K562 (cell line): ENCODE measurements at places on chromosomes 12 and 14. TPM values are rescaled to one million over a fixed set of nuclear protein-coding genes. Genes with fewer than 3 reads are reported as not detected.
A peak's percentile ranks its signal among the peaks of the same experiment; 100 is the strongest.

DNA sequence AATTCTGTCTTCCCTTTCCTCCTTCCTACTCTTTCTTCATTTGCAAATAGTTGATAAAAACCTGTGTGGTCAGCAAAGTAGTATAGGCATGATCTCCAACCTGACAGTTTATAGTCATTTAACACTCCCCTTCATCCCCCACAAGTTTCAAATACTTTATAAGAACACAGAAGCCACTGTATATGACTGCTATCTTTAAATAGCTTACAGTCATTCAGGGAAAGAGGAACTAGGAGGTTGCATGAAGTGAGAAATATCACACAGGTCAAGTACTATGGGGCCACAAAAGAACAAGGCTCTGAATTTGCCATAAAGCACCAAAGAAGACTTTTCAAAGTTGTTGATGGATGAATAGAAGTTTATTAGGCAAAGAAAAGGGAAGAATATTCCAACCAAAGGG lies 431.3 kb downstream of the NPAS3 start:
- no peaks in the 10 kb centered on the region for H3K36me3 ChIP-seq
- H3K4me1 ChIP-seq: no peaks in the 10 kb centered on the region
- H3K27me3 ChIP-seq: no peaks in the 10 kb centered on the region
- no peak for DNase-seq
- H3K27ac ChIP-seq: no peak overlapping the region

GRCh38 chr12:110869026-110869425 lies 22.2 kb downstream of the CCDC63 start:
- H3K4me3 ChIP-seq: no peak overlapping the region
- no peaks in the 10 kb centered on the region for H3K36me3 ChIP-seq
- H3K4me1 ChIP-seq: no peaks in the 10 kb centered on the region
- peaks cover 10% of the 10 kb centered on the region; the same call in 2 of the 3 replicates for H3K27me3 ChIP-seq
- H3K27ac ChIP-seq: no peak overlapping the region

DNA sequence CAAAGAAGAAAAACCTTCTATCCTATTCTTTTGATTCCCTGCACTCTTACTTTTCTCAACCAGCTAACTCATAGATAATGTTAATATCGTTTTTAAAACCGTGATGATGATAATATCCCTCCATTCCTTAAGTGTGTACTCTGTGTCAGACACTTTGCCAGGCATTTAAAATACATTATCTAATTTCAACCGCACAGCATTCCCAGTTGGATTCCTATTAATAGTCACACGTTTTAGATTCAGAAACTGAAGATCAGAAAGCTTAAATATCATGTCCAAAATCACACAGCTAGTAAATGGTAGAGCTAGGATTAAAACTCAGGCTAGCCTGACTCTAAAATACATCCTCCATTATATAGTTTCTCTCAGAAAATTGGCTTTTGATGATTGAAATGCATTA lies 366.0 kb downstream of the NELL2 start:
- no peaks in the 10 kb centered on the region for H3K4me1 ChIP-seq
- DNase-seq: no peak
- H3K27ac ChIP-seq: no peak overlapping the region
- no peaks in the 10 kb centered on the region for H3K36me3 ChIP-seq
- H3K27me3 ChIP-seq: no peaks in the 10 kb centered on the region

NEMF gene
- 55.9 and 60.0 TPM in 2 replicates for polyA plus RNA-seq

GRCh38 chr12:28079539-28079938 lies 107.0 kb upstream of the PTHLH start:
- H3K4me3 ChIP-seq: no peak overlapping the region
- H3K27me3 ChIP-seq: no peaks in the 10 kb centered on the region
- DNase-seq: no peak
- no peaks in the 10 kb centered on the region for H3K36me3 ChIP-seq
- no peaks in the 10 kb centered on the region for H3K4me1 ChIP-seq

- DNase-seq: no peak
- H3K27ac ChIP-seq: no peak overlapping the region
- H3K4me1 ChIP-seq: no peaks in the 10 kb centered on the region
- peaks cover 96% of the 10 kb centered on the region for H3K36me3 ChIP-seq
Observed at GRCh38 chr12:54459355-54459754, 14.0 kb downstream of the GTSF1 start.

- H3K4me3 ChIP-seq: peak overlapping the region; percentile 64
- H3K4me1 ChIP-seq: peaks cover 9% of the 10 kb centered on the region
- no peaks in the 10 kb centered on the region for H3K27me3 ChIP-seq
- peak; percentile 78 for DNase-seq
Observed at GRCh38 chr14:49863487-49864281, 11.1 kb upstream of the NEMF start.

- no peaks in the 10 kb centered on the region for H3K36me3 ChIP-seq
- H3K4me1 ChIP-seq: 0 out of 3 replicates have a peak, but pooled peaks cover 5% of the 10 kb centered on the region
- no peak overlapping the region for H3K27ac ChIP-seq
- no peak overlapping the region for H3K4me3 ChIP-seq
- no peaks in the 10 kb centered on the region for H3K27me3 ChIP-seq
- no peak for DNase-seq
Observed at GRCh38 chr12:28776913-28777422, 372.1 kb upstream of the FAR2 start.

DNA sequence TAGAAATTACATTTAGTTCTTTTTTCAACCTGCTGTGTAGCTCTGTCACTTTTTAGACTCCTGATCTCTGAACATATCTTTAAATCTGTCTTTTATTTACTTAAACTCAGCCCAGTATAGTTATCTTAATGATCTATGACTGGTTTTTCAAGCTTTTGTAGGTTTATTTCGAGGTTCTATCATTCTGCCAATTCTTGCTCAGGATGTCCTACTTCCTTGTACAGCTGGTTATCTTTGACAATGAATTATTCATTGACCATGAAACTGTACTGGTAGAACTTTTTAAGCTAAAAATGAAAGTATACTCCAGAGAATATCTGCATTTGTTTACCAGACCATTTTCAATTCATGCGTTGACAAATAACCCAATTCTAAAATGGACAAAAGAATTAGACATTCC lies 37.8 kb downstream of the TC2N start:
- H3K4me1 ChIP-seq: no peaks in the 10 kb centered on the region; the same call in 2 of the 3 replicates
- no peaks in the 10 kb centered on the region for H3K36me3 ChIP-seq
- H3K27ac ChIP-seq: no peak overlapping the region
- no peaks in the 10 kb centered on the region for H3K27me3 ChIP-seq
- no peak for DNase-seq
- H3K4me3 ChIP-seq: no peak overlapping the region

CLEC1B gene
- not detected in 2 replicates for polyA plus RNA-seq

- H3K27me3 ChIP-seq: no peaks in the 10 kb centered on the region
- no peak for DNase-seq
- H3K36me3 ChIP-seq: peaks cover 56% of the 10 kb centered on the region; the same call in 2 of the 3 replicates
- no peak overlapping the region for H3K4me3 ChIP-seq
Observed at GRCh38 chr12:113903381-113903863, 62.7 kb downstream of the RBM19 start.

- H3K4me3 ChIP-seq: no peak overlapping the region
- peak; percentile 10 for DNase-seq
- no peak overlapping the region for H3K27ac ChIP-seq
Observed at GRCh38 chr14:89137526-89138163, 279.4 kb downstream of the FOXN3 start.

DNA sequence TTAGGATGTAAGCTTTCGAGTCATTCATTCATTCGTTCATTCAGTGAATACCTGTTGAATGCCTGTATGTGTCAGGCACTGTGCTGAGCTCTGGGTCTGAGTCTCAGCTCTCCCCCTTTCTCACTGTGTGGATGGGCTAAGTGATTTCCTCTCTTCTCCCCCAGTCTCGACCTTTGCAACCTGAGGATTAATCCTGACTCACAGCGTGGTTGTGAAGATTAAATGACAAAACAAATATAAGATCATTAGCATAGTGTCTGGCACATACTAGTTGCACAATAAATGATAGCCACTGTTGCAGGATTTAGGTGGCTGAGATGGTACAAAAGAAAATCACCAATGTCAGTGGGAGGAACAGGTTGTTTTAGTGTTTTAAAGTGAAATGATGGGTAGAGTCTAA lies 136.7 kb downstream of the GPR135 start:
- no peaks in the 10 kb centered on the region for H3K27me3 ChIP-seq
- no peak overlapping the region for H3K4me3 ChIP-seq
- no peak for DNase-seq
- no peaks in the 10 kb centered on the region for H3K4me1 ChIP-seq
- peaks cover 8% of the 10 kb centered on the region; the same call in 1 of the 3 replicates for H3K36me3 ChIP-seq
